ENCODE measurements at places on chromosomes 3 and 15.

DNA sequence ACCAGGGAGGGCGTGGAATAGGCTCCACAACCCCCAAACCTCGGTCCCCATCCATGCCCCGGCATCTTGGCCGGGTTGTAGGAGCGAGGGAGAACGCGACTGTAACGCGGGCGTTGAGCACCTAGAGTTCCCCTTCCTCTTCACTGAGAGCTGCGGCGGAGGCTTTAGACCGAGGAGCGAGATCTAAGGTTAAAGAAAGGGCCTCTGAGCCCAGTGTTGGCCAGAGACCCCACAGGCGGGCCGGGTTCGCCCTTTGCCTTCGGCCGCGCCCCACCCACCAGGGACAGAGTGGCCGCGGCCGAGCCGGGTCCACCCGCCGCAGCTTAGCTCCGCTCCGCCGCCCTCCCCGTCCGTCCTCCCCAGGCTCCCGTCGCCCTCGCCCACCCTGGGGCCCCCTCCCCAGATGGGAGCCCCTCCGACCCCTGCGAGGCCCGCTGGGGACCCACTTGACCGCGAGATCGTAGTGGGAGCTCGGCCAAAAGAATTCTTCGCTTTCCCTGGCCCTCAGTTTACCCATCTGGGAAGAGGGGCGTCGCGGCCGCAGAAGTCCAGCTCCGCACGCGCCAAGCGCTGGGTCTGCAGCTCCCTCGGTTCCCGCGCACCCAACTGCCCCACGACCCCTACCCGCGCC, 425 bp downstream of the ANPEP start:
- no peak for DNase-seq

DNA sequence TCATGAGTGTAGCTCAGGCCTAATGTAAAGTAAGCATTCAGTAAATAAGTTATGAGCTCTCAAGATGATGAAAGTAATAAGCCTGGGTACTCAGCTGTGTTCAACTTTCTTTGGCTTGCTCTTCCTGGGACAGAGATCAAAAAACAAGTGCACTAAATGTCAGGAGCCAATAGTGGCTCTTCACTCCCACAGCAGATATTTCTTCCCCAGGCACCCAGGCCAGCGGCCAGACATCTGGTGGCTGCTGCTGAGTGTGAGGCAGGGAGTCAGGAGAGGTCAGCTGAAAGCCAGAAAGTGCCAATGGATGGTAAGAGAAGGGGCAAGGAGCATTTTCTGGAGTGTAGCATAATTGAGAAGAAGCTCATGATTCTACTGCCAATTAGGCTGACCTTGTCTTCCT, 18.2 kb upstream of the ITGA11 start:
- no peak for DNase-seq

DNA sequence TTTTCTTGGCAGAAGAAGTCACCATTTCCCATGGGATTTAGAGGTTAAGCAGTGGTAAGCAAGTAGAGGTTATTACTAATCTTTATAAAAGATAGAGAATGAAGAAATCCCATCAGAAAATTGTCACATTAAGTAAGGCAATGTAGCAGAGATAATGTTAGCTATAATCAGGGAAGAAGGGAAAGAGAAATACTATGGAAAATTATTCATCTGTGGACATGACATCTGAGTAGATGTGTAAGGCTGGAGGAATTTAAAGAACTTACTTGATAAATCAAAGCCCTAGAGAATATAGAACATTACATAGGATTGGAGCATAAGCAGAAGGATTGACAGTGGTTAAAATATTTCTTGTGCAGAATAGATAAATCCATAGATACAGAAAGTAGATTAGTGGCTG, 553.1 kb upstream of the CBLB start:
- DNase-seq, result no peak

DNA sequence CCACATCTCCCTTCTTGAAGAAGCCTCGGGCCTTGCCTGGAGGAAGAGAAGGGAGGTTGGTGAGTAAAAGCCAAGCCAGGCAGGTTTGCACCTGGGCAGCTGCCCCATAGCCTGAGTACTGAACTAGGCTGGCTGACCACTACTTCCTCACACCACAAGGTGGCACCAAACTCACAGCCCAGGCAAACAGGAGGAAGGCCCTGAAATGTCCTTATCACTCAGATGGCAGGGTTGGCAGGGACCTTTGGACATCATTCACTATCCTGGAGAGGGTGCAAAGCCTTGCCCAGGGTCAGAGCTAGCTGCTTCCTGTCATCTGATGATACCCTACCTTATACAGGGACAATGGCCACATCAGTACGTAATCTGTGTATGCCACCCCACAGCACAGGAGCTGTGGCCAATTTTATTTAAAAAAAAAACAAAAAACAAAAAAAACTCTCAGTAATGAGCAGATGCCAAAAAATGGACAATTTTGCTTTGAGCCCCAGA, 2.2 kb upstream of the GRAMD2A start:
- peak; percentile 89 for DNase-seq

- peak; percentile 53 for DNase-seq
These were observed 51.2 kb upstream of the MINAR1 start for GRCh38 chr15:79380755-79381497.

DNA sequence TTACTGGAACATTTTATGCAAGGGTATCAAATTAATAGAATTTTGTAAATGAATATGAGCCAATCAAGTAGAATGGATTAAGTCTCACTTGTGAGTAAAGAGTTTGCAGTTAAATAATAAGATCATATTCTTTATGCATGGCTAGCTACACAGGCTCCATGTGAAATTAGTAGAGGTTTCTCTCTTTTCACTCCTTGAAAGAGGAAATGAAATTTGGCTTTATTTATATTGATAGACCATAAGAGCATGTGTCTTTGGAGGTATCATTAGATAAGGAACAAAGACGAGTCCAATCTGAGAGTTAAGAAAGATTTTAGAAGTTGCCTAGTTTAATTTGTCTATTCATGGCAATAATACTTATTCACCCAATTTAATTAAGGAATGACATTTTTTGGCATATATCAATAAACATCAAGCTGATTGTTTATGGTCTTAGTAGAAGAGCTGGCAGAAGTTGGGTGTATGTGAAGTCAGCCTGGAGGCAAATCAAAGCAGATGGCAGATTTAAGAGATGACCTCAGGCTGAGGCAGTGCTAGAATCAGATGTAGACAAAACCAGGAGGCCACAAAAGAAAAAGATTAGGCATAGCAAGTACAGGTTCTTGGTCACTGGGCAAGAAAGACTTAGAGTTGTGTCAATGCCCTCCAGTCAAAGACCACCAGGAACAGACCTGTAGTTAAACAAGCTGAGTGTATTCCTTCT, 406.5 kb upstream of the ARHGEF26 start:
- DNase-seq, result no peak

- no peak for DNase-seq
These were observed 133.6 kb downstream of the MEIS2 start for GRCh38 chr15:36966708-36967107.

GRCh38 chr3:128935922-128936321, 56.5 kb downstream of the ACAD9 start:
- DNase-seq, result no peak

- peak; percentile 16 for DNase-seq
These were observed 695 bp downstream of the RPL32 start for GRCh38 chr3:12840591-12841148.

- no peak for DNase-seq
These were observed at the start of gene ALPK3 for GRCh38 chr15:84816694-84817465. ALPK3 (plus strand) TSS chr15:84817356; CDS start chr15:84817453, 97 bp downstream.

DNA sequence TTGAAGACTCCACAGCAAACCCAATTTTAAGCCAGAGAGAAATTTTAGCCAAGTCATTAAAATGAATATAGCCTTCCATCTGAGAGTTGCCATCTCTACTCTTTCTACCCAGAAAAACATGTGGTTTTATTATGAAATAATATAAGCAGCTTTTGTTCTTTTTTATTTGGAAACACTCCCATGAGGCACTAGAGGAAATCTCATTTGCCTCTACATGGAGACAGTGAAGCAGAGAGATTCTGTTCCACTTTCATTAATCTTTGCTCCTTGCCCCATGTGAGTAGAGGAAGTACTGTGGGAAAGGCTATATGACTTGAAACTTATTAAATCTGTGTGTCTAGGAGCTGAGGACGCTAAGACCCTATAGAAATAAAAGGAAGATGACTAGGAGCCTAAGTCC, 111.1 kb downstream of the P3H2 start:
- no peak for DNase-seq

- no peak for DNase-seq
These were observed 4.7 kb downstream of the SLC51A start for GRCh38 chr3:196220991-196221390.

DNA sequence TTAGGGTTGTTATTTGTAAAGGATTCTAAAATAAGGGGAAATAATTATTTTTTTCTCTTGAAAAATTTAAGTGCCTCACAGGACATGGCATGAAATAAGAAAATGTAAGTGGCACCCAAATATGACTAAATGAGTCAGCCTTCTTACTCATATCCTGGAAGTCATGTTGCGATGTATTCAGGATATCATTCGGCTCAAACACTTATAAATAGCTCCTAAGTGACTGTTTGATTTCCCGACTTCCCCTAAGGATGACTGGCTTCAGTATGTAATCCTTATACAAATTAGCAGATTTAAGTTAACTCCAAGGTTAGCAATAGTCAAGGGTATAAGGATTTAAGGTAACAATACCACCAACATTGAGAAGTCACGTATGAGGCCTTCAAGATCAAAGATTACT, 57.3 kb upstream of the OSTN start:
- DNase-seq, result no peak

- peak; percentile 56 for DNase-seq
These were observed 72.3 kb downstream of the CORO2B start for GRCh38 chr15:68650901-68651709.

DNA sequence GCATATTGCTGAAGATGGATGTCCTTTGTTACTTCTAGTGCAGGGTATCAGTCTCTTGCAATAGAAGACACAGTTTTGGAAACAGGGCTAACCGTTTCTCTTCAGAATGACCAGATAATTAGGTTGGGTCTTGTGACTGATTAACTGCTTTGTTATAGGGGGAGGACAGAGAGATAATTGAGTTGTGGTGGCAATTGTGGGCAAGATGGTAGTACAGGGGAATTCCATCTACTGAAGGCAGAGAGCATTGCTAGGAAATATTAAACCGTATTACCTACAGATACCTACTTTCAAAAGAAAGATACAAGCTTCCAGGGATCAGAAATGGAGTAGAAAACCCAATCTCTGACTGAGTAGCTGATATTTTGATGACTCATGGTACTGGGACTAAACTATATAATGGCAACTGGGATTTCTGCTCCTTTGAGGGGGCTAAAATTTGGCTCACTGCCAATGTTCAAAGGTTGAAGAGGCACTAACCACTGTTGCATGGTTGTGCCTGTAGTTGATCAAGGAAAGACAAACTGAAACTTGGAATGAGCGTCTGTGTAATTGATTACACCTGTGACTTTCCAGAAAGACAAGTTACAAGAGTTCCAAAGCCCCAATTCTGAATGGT, 4.2 kb downstream of the PRR23B start:
- no peak for DNase-seq

DNA sequence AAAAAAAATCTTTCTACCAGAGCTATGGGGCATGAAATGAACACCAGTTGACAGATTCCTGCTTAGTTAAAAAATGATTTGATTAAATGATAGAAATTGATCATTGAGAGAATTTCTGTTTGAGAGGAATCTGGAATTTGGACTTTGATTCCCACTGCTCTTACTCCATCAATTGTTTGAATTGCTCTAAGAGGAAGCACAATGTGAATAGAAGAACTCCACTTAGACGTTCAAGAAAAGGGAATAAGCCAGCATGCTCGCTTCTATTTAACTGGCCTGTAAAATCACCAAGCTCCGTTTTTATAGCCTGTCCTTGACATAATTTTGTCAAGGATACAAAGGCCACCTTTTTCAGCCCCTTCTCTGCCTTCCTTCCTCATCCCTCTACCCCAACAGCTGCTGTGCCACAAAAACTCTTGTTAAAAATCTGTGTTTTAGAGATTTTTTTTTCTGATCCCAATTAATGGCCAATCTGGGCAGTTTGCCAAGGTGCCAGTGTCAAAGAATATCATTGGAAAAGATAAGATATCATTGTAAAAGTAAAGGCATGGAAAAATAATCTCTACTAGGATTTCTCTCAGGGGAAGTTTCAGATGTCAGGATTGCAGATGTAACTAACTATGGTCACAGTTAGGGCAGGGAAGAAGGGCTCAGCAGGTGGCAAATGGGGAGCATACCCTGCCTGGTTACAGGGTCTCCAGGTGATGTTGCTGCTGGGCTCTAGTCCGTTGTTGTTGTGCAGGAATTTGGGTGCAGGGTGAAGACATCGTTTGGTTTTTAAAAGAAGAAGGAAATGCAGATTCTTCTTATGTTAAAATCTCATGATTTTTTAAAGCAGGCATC, 301.8 kb upstream of the PDZRN3 start:
- DNase-seq, result no peak

DNA sequence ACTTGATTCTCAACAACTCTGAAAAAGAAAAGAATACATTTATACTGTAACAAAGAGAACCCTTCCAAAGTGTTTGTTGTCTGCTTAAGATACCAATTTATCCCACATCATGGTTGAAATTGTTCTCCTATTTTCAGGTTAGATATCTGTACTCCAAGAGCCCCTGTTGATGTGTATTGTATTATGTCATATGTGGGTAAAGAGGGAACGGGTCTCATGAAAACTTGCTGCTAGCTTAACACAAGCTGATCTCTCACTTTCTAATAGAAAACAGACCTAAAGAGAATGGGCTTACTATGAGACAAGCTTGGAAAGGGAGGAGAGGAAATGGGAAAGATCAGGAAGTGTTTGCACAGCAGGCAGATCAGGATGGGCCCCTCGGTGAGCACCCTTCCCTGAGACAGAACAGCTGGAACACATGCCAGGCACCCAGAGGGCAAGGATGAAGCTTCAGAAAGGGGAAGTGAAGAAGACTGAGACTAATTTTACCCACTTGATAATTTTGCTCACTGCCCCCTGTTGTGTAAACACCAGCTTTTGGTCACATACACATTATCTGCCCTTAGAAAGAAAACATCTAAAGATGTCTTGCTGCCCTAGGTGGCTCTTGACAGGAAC, 747.9 kb upstream of the CCDC54 start:
- no peak for DNase-seq

DNA sequence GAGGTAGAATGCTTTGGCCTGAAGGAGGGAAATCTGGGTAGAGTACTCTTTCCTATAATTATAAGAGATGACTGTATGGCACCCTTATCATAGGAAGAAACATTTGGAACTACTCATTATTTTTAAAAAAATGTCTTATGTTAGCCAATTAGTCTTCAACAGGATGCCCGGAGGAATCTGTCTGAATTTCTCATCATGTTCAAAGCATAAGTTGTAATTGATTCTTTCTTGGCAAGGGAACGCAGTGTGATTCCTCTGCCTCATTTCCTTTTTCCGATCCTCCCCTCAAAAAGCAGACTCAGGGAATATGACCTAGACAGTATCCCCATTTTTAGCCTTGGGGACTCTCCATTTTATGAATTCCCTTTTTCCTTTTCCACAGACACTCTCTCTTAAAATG, 165.1 kb downstream of the IL5RA start:
- no peak for DNase-seq

GRCh38 chr15:90231028-90232017, 2.4 kb downstream of the CIB1 start:
- DNase-seq, result peak; percentile 67

- no peak for DNase-seq
These were observed 19.8 kb downstream of the MRPS11 start for GRCh38 chr15:88487178-88487795.

- no peak for DNase-seq
These were observed 7.5 kb downstream of the CSTA start for GRCh38 chr3:122332551-122332950.

All from GM19239 (cell line).